Endodermal cell (in vitro differentiated cells): ENCODE measurements at places on chromosomes 5 and 9. TPM values are rescaled to one million over a fixed set of nuclear protein-coding genes. Genes with fewer than 3 reads are reported as not detected.

ADAMTS2 gene
- total RNA-seq = 2.6 and 3.7 TPM in 2 replicates

ENTPD8 gene
- total RNA-seq = 0.75 and 0.84 TPM in 2 replicates

TAF1L gene
- total RNA-seq = not detected in 3 replicates

- DNase-seq = no peak
These were observed 64.3 kb upstream of the TNC start for GRCh38 chr9:115182264-115182663.

GRCh38 chr9:32218100-32218767, 166.2 kb upstream of the ACO1 start:
- DNase-seq = no peak

DNA sequence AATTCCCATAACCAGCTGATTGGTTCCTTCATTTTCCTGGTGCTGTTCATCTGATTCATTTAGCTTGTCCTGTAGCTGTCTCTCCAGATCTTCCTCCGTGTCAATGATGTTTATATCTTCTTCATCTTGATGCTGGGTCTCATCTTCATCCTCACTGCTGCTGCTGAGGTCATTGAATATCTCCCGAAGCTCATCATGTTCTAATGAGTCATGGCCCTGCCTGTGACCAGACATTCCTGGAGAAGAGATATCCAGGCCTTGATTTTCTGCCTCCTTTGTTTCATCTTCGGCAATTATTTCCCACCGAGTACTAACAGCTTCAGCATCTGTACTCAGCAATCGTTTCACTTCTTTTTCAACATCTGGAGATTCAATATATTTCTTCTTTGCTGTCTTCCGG, 1.4 kb downstream of the TAF7 start:
- DNase-seq = no peak

DNA sequence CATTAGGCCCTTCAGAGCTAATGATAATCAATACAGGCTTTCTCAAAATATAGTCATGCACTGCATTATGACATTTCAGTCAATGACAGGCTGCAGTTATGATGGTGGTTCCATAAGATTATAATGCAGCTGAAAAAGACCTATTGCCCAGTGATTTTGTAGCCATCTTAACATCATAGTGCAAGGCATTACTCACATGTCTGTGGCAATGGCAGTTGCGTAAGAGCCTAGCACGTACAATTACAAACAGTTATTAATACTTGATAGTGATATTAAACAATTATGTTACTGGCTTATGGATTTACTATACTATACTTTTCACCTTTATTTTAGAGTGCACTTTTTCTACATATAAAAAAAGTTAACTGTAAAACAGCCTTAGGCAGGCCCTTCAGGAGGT, 214.8 kb downstream of the ISL1 start:
- no peak for DNase-seq

DNA sequence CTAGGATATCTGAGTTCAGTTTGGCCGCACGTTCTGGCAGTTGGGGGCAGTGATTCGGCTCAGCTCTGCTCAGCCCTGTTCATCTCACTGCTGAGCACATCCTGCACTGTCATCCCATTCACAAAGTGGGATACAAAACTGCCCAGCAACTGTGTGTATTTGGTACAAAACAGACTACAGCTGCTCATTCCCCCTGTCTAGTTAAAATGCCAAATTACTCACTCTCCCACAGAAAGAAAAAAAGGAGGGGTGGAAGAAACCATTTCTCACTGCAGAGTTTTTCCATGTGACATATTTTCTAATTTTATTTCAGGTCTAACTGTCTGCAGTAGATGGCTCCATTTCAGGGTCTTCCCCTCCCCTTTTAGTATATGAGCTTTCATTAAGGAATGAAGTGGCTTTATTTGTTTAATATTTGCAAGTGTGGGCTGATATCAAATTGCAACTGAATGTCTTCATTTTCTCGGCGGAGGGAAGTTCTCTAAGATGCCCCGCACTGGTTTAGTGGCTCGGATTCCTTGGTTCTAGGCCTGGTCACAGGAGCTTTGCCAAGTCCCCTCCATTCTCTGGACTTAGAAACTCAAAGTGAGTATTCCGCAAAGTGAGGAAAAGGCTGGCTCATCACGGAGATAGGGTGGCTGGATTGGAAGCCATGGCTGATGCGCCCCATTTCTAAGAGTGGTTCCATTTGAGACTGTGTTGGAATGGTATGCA, 14.7 kb downstream of the COL15A1 start:
- no peak for DNase-seq

DNA sequence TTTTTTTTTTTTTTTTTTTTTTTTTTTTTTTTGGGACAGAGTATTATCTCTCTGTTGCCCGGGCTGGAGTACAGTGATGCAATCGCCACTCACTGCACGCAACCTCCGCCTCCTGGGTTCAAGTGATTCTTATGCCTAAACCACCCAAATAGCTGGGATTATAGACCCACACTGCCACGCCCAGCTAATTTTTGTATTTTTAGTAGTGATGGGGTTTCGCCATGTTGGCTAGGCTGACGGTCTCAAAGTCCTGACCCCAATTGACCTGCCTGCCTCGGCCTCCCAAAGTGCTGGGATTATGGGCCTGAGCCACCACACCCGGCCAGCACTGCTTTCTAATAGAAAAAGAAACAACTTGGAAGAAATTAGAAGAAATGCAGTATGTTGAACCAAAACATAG, 39.2 kb downstream of the TTC1 start:
- no peak for DNase-seq

DNA sequence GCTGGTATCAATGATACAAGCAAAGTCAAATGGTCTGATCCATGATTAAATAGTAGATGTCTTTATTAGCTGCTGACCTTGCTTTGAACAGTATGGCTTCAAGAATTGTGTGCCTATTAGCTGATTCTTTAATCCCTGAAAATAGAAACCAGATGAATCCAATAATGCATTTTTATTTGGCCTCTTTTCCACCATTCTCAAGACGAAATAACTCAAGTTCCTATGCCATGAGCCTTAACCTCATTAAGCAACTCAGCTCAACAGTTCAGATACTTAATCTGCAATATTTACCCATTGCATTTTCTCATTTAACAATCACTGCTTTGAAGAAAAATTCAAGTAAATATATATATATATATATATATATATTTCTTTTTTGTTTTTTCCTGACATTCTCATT, 588.6 kb upstream of the MEF2C start:
- no peak for DNase-seq
